ENCODE measurements at places on chromosomes 2 and 18.
A peak's percentile ranks its signal among the peaks of the same experiment; 100 is the strongest.

DNA sequence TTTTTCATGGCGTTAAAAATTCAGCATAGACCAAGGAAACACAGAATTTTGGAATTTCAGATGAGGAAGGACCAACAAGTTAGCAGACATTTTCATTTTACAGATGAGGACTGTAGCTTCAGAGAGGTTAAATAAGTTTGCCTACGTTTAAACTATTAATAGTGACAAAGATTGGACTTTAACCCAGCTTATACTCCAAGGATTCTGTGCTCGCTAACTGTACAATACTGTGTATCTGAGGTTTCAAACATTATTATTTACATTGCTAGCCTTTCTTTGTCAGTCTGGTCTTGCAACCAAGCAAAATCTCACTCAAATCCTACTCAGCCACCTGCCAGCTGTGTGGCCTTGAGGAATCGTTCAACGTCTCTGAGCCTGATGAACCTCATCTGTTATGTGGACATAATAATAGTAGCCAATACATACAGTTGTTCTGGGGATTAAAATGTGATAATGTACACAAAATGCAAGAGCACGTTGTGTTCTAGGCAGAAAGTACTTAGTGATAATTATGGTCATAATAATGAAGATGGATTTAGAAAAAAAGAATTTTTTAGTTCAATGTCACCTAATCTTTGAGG lies 462.4 kb upstream of the TRIB2 start:
- no peak for DNase-seq

GRCh38 chr18:70165936-70166335 lies 39.6 kb downstream of the RTTN start:
- no peak for DNase-seq

- DNase-seq = no peak
Measured at GRCh38 chr2:239339241-239339640, 61.6 kb downstream of the HDAC4 start.

DNA sequence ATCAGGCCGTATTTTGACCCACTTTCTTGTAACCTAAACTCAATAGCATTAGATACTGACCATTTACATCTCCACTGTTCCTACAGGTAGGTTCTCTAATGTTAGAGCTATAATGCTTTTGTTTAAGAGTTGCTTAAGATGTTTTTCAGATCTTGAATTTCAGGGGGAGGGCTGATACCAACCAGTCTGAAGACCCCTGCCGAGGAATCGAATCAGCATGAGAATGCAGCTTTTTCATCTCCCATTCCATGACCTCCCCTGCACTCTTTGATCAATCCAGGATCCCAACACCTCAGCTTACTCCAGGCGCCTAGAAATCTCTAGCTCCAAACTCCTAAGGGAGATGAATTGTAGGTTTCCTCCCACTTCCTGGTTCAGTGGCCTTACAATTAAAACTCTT lies 120.5 kb upstream of the MC4R start:
- no peak for DNase-seq

DNA sequence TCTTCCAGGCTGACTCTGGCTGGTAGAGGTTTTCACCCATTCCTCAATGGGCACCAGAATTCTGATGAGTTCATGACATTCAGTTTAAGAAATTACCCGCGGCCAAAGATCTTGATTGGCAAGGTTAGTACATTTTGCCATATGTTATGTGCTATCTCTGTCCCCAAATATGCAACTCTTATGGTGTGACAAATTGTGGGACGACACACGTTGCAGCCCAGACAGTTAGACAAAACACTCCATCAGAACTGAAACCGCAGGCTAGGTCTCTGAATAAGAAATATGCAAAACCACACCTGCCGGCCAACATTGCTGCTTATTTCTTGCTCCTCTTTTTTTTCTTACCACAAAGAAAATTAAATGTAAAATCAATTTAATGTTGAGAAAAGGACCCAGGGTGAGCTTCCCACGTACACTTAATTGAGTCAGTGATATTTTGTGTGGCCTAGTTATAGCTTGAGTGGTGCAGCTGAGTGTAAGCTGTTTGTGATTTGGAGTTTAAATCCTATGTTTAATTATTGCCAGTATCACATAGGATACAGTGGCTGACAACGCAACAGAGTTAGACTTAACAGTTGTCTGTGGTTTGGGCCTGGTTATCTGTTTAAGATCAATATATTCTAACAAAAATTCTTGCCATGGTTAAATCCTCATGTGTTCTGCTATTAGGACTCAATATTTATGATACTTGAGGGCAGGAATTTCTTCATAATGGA lies 35.7 kb upstream of the LTBP1 start:
- no peak for DNase-seq

DNA sequence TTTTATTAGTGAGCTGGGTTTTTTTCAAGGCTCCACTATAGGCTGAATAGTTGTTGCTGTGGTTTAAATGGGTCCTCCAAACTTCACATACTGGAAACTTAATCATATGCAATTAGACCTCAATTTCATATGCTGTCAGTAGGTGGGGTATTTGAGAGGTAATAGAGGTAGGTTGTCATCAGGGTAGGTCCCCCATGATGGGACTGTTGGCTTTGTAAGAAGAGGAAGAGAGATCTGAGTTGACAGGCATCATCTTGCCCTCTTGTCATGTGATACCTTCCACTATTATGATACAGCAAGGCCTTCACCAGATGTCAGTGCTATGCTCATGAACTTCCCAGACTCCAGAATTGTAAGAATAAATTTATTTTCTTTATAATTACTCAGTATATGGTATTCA lies 819.4 kb downstream of the LRP1B start:
- no peak for DNase-seq

GRCh38 chr2:28702415-28702861 lies 49.2 kb upstream of the PPP1CB start:
- DNase-seq = no peak

GRCh38 chr2:222747526-222748160 lies 76.2 kb downstream of the MOGAT1 start:
- no peak for DNase-seq

- DNase-seq = no peak
Measured at GRCh38 chr2:184527058-184527457, 71.3 kb upstream of the ZNF804A start.

- no peak for DNase-seq
Measured at GRCh38 chr18:23291456-23292205, 156.3 kb downstream of the CABLES1 start.

GRCh38 chr2:131425231-131425941 lies 50.5 kb upstream of the TUBA3D start:
- no peak for DNase-seq

- no peak for DNase-seq
Measured at GRCh38 chr18:9779630-9780029, 71.5 kb downstream of the RAB31 start.

DNA sequence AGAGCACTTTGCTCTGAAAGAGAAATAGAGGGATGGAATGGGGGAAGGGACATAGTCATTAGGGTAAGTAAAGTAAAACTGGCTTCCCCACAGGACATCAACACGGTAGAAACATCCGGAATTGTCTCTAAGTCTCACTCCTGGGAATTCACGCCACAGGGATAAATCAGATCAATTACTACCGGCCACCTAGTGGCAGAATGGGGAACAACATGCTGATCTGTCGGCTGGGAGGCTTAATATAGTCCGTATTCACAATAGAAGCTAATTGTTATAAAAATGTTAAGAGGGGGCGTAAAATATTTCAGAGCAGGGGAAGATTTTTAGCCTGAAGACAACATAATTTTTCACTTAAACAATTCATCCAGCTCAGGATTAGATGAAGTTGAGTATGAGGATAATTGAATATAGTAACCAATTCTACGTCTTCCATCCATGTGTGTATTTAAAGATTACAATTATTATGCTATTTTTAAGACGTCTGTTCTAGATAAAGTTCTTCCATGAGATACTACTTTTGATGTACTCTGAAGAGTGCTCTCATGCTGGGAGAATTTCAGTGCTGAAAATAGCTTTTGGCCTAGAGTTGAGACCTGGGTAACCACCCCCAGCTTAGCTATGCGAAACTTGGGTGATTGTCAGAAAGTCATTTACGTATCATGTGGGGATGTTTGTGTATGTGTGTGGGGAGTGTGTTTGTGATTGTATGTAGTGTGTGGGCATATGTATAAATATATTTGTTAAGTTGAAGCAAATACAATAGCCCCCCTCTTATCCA lies 65.7 kb downstream of the LRRTM1 start:
- DNase-seq = peak; percentile 4

DNA sequence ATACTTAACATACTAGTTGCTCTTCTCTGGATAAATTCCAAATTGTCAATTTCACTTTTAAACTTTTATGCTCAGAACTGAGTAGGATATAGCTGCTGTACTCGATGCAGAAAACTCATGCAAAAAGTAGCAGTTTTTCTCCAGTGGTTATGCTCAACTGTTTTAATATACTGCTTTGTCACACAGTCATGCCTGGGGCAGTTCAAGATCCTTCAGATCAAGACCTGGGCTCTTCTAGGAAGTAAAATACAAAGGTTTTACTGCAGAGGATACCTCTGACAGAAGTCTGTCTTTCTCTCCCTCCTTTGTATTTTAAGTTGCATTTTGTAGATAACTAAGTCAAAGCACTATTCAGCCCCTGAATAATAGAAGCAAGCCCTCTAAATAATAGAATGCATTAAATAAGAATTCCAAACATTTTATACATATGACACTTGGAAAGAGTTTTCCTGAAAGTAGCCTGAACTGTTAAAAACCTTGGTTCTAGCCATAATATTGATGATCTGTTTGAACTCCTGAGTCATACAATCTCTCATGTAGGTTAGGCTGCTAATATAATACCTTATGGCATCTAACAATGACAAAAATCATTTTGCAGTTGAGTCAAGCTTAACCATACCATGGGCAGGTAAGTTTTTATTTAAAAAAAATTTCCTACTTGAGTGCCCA lies 183.3 kb upstream of the TRIB2 start:
- no peak for DNase-seq

- DNase-seq = no peak
Measured at GRCh38 chr2:235300368-235301201, 193.3 kb upstream of the AGAP1 start.

DNA sequence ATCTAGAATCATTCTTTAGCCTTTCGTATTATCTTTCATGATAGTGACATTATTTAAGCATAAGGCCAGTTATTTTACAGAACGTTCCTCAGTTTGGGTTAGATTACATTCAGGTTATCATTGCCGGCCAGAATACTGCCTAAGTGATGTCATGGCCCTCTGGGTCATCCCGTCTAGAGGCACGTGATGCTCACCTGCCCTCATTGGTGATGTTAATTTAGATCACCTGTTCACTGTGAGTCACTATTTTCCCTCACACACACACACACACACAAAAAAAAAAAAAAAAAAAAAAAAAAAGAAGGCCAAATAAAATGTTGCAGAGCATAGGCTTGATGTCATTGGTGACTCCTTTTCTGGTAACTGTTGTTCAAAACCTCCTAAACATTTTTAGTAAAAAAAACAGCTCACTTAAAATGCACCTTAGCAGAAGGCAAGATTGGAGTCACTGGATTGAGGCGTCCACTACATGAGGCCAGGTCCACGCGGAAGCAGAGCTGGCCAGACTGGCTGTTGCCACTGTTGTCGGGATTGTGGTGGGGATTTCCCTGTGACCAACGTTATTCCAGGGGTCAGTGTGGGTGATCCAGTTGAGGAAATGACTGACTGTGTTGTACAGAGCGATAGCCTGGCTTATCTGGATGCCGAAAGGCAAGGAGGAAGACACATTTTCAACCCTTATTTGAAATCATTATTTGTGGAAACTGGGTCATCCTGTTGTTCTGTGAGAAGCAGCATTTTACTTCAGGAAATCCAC lies 52.1 kb upstream of the CNGA3 start:
- DNase-seq = no peak

GRCh38 chr2:223095207-223095606 lies 43.2 kb downstream of the KCNE4 start:
- DNase-seq = no peak

GRCh38 chr2:15159751-15160177 lies 401.4 kb downstream of the NBAS start:
- DNase-seq = no peak

DNA sequence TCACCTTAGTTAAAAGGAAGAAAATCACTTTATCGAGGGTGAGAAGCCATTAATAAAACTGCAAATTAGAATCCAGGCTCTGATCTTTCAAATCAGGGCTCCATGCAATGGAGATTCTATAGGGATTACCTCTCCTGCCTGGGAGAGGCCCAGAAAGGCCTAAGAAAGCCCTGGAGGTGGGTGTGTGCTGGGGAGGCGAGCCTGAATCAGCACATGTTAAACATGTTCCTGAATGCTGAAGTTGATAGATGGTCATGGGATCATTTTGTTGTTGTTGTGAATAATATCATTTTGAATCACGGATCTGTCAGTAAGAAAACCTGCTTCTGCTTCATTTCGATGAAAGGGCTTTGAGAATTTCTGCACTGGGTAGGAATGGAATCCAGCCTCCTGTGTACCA lies 254.3 kb downstream of the ACKR3 start:
- DNase-seq = no peak

DNA sequence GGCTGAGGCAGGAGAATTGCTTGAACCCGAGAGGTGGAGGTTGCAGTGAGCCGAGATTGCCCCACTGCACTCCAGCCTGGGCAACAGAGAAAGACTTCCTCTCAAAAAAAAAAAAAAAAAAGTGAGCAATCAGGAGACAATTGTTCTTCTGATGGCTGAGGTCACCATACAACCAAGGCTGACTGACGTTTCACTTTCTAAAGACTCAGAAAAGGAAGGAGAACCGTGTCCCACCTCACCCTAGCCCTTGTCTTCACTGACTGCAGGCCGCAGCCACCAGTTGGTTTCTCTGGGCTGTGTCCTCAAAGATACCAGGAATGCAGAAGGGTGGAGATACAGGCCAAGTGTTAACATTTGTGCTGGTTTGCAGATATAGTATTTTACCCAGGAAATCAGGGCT lies 7.7 kb upstream of the SLC35F6 start:
- no peak for DNase-seq

DNA sequence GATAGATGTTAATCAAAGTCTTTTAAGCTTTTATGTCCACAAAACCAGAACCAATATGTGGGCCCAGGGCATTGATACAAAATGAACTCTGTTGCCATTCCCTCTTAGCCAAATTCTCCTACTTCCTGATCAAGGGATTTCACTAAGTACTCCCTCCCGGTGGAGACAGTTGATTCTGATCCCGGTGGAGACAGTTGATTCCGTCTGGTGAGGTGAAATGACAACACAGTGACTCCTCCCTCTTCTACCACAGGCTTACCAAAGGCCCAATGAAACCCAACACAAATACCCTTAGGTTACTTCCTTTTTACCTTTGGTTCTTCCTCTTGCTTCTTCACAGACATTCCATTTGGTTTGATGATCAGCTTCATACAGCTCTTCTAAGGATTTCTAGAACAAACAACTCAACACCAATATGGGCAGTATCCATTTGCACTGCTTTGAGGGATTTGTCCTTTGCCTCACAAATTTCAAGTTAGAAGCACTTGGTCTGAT lies 153.8 kb downstream of the IKZF2 start:
- no peak for DNase-seq

DNA sequence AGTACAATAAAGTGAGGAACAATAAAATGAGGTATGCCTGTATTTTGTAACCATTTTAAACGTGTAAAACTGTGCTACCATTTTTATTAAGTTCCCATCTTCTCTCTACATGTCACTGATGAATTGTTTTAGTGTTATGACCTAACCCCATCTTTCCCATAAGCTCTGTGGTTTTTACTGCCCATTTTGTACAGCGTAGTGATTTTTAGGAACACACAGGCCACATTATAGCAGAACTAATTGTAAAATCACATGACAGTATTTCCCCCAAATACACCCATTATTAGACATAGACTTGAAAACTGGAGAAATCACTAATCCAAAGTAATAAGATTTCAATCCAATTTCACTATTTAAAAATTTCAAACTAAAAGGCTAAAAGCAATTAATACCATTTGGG lies 130.7 kb downstream of the TMEM247 start:
- no peak for DNase-seq

Data from NK-92 treated with Interleukin-12 subunit alpha and Interleukin-12 subunit beta, amount 100 ng/mL, for 24 hours (cell line).